ENCODE measurements at places on chromosomes 5 and 9. TPM values are rescaled to one million over a fixed set of nuclear protein-coding genes. Genes with fewer than 3 reads are reported as not detected.

Gene ENG
- 62.0 TPM for total RNA-seq

Gene KIF4B
- total RNA-seq, result not detected

Gene SEMA6A
- total RNA-seq, result 0.41 TPM

Gene PCDHAC1
- total RNA-seq, result 0.16 TPM

Gene PPIP5K2
- total RNA-seq, result 32.1 TPM

Gene S100Z
- not detected for total RNA-seq

Gene PSD2
- 0.08 TPM for total RNA-seq

Gene ADAMTS16
- total RNA-seq, result not detected

Gene ZFP2
- total RNA-seq, result 2.7 TPM

Gene FOXD4L5
- total RNA-seq, result under 0.01 TPM

Gene SLCO6A1
- not detected for total RNA-seq

Gene SPOCK1
- total RNA-seq, result 174 TPM

Gene AIF1L
- total RNA-seq, result 0.45 TPM

Gene INVS
- 31.3 TPM for total RNA-seq

Gene IL17B
- total RNA-seq, result not detected

Data from fibroblast of the aortic adventitia (primary cell).